ENCODE measurements at places on chromosomes 5 and 9.

GRCh38 chr5:372996-373709 is 51.6 kb downstream of the AHRR start:
- no peak for DNase-seq

GRCh38 chr5:11346336-11346735 is 557.9 kb downstream of the CTNND2 start:
- no peak for DNase-seq

GRCh38 chr5:145588113-145588512 is 247.0 kb downstream of the PRELID2 start:
- DNase-seq, result no peak

GRCh38 chr5:104444656-104445055 is 882.1 kb upstream of the NUDT12 start:
- no peak for DNase-seq

DNA sequence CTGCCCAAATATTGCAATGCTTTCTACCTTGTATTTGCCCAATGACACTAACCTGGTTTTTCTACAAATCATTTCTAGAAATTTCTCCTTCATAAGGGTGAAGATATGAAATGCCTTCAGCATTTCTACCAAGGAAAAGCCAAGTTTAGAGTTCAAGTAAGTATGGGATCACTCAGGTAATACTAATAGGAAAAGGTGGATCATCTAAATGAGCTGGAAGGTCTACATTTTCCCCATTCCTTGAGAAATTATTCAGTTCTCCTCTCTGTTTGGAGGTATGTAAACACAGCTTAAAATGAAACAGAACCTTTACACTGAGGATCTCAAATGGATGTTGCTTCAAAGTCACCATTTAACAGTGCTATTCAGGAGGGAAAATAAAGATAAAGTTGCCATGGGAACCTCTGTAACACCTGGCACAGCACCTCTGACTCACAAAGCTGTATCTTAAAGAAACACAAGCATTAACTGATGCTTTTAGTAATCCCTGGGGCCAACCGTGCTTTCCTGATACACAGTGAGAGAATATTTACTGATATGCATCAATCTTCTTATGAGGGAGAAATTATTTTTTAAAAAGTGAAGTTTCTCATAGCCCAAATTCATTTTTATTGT is 161.3 kb downstream of the DRD1 start:
- DNase-seq, result no peak

DNA sequence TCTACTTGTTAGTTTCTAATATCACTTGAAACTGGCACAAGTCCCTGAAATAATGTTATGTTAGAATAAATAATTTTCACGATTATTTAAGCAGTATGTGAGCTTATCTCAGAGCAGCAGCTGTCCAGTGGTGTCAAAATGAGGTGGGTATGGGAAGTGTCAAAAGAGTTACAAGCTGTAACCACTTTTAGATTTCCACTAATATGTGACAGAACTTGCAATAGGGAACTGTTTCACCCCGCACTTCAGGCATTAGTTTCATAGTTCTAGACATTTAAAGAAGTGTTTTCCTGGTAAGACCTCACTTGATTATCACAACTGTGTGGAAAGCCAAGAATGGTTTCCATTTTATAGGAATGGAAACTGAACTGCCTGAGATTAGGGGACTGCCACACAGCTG is 2.9 kb upstream of the ISCA1 start:
- DNase-seq, result no peak

DNA sequence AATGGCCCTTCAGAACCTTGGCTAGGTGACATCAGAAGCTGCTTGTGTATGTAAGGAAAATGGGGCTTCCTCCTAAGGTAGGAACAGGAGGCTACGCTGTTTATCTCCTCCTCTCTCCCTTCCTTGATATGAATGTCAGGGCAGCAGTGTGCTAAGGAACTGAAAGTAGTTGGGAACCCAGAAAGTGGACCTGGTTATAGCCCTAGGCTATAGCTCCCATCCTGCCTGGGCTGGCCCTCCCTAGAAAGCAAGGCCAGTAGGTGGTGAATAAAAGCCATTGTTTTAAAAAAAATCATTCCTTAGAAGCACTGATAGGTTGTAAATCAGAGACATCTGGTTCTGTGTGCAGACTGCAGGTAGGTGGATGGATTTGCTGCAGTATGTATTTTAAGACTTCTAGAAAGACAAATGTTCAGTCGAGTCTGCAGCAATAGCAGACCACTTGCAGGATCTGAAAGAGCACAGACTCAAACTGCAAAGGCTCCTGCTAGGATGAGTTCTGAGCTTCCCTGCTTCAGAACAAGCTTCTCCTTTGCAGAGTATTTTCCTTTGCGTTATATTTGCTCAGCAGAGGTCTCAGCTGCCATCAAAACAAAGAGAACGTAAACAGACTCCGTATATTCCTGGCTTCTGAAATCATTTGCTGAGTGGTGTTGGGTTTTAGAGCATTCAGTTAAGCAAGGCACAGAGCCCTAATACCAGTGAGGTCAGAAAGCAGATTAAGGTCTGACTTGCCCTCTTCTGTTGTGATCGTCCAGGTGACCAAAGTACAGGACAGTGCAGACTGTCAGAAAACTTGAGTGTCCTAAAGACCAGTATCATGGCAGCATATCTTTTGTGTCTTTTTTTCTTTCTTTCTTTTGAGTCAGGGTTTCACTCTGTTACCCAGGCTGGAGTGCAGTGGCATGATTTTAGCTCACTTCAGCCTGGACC is 20.1 kb upstream of the CFAP157 start:
- DNase-seq, result no peak

GRCh38 chr5:80668016-80668969 is 13.5 kb upstream of the DHFR start:
- DNase-seq, result no peak

- DNase-seq, result no peak
Measured at GRCh38 chr9:306907-307306, 92.2 kb downstream of the DOCK8 start.

DNA sequence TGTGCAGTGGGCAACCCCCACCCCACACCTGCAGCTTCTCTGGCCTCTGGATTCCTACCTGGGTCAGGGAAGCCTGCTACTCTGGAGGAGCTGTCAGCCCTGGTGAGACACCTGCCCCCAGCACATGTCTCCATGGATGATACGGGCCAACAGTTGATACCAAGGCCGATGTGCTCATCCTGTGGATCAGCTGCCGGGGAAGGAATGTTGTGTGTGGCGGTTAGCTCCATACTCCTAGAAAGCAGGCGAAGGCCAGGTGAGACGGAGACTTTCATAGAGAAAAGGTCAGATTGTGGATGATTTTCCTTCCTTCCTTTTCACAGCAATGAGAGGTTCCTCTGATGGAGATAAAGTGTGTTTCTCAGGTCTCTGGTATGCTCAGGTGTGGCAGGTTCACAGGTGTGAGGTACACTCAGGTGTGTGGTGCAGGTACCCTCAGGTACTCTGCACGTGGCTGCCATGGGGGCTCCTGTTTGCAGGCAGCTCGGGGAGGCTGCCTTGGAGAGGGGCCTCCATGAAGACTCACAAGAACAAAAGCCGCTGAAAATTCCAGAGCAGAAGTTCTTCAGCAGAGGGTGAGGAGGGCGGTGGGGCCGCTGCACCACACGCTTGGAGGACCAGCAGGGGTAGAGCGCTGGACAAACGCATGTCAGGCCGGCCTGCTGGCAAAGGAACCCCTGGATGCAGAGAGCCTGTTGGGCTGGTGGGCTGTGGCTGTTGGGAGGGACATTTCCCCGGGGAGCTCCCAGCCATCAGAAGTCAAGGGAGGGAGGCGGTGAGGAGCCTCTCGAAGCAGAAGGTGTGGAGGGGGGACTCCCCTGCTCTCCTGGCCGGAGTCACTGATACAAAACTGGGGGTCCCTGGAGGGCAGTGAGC is 5.1 kb upstream of the AHRR start:
- DNase-seq, result no peak

DNA sequence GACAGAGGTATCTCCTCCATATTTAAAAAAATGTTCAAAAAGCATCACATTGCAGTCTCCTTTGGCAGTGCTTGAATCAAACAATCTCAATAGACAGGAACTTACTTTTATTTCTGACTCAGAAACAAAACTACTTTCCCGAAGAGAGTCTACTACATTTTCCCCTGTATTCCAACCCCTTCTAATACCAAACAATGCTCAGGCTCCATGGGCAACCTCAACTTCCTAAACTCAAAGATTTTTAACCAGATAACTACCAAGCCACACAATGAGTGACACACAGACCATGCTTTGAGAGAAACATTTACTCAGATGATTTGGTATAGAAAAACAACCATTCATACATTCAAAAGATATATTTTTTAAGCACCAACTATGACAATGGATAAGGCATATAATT is 70.5 kb downstream of the APBA1 start:
- no peak for DNase-seq

DNA sequence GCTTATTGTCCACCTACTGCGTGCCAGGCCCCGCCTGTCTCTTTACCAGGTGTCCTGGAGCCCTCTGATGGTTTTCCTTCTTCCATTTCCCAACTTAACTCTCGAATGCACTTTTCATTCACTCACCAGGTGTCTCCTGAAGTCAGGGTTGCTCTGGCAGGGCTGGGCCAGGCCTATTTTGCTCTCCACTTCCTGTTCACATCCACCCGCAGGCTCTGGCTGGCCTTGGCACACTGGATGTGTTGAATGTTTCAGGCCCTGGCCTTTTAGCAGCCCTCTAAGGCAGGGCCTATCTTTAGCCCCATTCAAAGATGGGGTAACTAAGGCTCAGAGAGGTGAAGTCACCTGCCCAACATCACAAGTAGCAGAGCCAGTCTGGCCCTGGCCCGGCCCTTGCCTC is 16.4 kb downstream of the LRRC8A start:
- no peak for DNase-seq

DNA sequence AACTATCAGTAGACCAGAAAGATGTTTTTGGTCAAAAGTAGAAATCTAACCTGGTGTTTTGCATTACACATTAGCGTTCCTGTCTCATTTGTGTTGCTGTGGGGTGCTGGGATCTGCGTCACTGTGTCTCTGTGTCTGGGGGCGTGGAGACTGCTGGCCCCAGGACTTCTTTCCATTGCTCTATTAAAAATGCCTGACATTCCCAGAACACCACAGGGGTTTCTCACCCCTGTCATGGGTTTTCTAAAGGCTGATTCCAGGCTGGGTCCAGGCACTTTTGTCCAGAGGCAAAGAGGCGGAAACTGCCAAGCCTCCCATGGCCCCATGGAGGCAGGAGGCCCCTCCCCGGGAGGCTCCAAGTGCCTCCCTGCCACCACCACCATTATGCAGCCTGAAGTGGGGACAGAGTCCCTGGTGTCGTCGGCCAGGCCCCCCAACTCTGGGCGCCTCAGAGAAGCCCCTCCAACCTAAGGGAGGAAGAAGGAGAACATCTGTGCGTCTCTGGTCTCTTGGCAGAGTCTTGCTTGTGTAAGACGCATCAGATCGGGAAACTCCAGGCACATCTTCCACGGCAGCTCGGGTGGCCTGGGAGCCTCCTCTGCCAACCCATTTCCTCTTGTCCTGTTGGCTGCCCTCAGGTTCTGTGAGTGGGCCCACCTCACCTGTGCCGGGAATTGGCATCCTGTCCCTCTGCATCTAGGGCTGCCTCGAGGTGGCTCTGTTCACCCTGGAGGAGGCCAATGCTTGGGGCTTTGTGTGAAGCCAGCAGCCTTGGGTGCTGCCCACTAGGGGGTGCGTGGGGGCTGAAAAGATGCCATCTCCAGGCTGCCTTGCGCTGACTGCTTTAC is 13.8 kb upstream of the PLEKHG4B start:
- no peak for DNase-seq

GRCh38 chr5:158599157-158599556 is 500.6 kb downstream of the EBF1 start:
- no peak for DNase-seq

DNA sequence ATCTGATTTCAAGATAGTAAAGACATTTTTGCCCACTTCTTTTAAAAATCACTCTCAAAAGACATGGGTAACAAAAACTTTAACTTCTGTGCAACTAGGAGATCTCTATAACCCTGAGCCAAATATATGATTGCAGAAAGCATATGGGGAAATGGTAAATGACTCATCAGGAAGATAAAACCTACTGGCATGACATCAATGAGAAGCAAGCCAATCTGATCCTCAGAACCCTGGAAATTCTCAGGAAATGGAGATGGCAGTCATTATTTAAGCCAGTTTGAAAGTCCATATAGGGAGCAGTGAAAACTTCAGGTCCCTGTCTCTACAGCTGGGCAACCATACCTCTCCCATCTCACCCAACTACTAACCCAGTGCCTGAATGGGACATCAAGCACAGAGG is 249.7 kb upstream of the NREP start:
- no peak for DNase-seq

GRCh38 chr5:150541895-150542294 is 34.0 kb downstream of the NDST1 start:
- no peak for DNase-seq

Measured in activated naive CD4-positive, alpha-beta T cell (primary cell).